Endothelial cell (in vitro differentiated cells): ENCODE measurements at places on chromosomes 3 and 15. TPM values are rescaled to one million over a fixed set of nuclear protein-coding genes. Genes with fewer than 3 reads are reported as not detected.

DNA sequence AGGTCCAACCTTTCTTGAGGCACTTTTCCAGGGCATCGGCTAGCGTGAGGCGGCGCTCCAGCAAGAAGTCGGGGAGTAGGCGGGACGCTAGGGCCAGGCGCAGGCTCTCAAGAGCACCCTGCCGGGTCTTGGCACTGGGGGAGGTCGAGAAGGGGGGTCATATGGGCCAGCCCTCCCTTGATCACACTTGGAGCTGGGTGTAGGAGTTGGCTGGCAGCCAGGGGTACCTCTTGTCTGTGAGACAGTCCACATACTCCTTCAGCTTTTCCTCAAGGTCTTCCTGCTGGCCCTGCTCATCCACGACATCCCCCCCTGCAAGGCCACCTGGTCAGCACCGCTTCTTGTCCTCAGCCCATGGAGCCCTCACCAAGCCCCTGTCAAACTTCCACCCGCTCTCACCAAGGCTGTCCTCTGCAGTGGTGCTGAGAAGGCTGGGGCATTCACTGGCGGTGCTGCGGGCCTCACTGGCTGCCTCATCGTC is 2.0 kb downstream of the IFRD2 start:
- peaks cover 10% of the 10 kb centered on the region for H3K36me3 ChIP-seq
- no peak overlapping the region for H3K27ac ChIP-seq
- DNase-seq, result no peak
- H3K4me3 ChIP-seq, result peak overlapping the region; percentile 51
- H3K4me1 ChIP-seq, result peaks cover 12% of the 10 kb centered on the region
- H3K27me3 ChIP-seq, result peaks cover 15% of the 10 kb centered on the region

GRCh38 chr15:100109486-100110035 is 232.2 kb downstream of the ADAMTS17 start:
- H3K36me3 ChIP-seq, result peaks cover 4% of the 10 kb centered on the region
- peaks cover 40% of the 10 kb centered on the region for H3K4me1 ChIP-seq

- peak overlapping the region; percentile 94 for H3K27ac ChIP-seq
- H3K4me1 ChIP-seq, result peaks cover 72% of the 10 kb centered on the region
- H3K27me3 ChIP-seq, result peaks cover 16% of the 10 kb centered on the region
- peak; percentile 21 for DNase-seq
- H3K36me3 ChIP-seq, result peaks cover 4% of the 10 kb centered on the region
Observed at GRCh38 chr3:157091083-157091833, 68.7 kb downstream of the CCNL1 start.

GRCh38 chr15:101048176-101048575 is 129.0 kb downstream of the LRRK1 start:
- peaks cover 5% of the 10 kb centered on the region for H3K27me3 ChIP-seq
- peak overlapping the region; percentile 42 for H3K27ac ChIP-seq
- no peaks in the 10 kb centered on the region for H3K36me3 ChIP-seq
- no peak for DNase-seq

DNA sequence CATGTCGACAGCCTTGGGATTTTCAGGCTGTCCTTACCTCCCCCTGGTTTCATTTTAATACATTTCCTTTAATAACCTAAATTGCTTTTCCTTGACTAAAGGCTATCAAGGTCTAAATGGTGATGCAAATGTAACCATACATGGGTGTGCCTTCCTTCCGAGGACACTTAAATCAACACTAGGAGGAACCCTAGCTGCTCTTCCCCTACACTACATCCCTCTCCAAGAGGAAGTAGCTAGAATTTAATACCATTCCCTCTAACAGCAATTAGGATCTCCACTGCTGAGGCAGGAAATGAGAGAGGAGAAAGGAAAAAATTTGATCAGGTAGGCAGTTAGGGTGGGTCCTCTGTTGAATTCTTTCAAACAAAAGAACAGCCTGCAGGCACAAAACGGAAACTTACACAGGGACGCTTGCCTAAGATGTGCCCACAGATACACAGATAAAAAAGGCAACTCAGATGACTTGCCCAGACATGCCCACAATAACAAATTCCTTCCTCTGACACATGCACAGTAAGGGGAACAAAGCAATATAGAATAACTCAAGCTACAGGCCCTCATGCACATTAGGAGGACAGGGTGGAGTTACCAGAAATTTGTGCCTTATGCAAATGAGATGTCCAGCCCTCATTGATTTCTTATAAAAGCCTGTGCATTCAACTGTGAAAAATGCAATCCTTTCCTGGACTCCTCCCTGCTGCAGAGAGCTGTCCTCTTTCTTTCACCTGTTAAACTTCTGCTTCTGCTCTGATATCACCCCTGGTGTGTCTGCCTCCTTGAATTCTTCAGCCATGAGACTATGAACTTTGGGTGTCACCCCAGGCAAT is 1024.4 kb upstream of the CADM2 start:
- peaks cover 1% of the 10 kb centered on the region for H3K27me3 ChIP-seq
- no peak for DNase-seq
- H3K27ac ChIP-seq, result peak overlapping the region; percentile 43

DNA sequence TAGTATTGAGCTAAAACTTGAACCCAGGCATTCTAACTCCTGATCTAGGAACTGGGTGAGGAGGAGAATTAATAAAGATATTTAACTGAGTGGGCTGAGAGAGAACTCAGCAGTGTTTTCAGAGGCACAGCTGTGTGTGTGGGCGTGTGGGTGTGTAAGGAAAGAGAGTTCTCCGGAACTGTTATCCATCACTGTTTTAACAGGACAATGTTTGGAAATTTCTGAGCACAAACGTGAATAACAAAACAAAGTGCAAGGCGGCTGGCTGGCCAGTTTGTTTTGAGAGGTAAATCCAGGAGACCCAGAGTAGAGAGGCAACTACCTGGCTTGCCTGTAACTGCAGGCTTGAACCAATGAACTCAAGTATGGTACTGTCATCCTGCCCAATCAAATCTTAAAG is 5.0 kb upstream of the PTPN9 start:
- H3K27me3 ChIP-seq, result peaks cover 2% of the 10 kb centered on the region
- H3K36me3 ChIP-seq, result no peaks in the 10 kb centered on the region
- H3K4me3 ChIP-seq, result no peak overlapping the region

- DNase-seq, result no peak
- H3K27me3 ChIP-seq, result peaks cover 1% of the 10 kb centered on the region
- no peak overlapping the region for H3K27ac ChIP-seq
- H3K4me3 ChIP-seq, result no peak overlapping the region
- no peaks in the 10 kb centered on the region for H3K36me3 ChIP-seq
Observed at GRCh38 chr15:34650177-34650576, 66.7 kb upstream of the GOLGA8B start.

GRCh38 chr3:52227117-52227516 is 1.7 kb upstream of the TLR9 start:
- H3K4me3 ChIP-seq, result no peak overlapping the region
- H3K27ac ChIP-seq, result no peak overlapping the region
- no peaks in the 10 kb centered on the region for H3K4me1 ChIP-seq
- no peak for DNase-seq

GRCh38 chr15:91917686-91918360 is 64.3 kb downstream of the SLCO3A1 start:
- DNase-seq, result no peak
- no peak overlapping the region for H3K4me3 ChIP-seq
- no peaks in the 10 kb centered on the region for H3K27me3 ChIP-seq

- no peaks in the 10 kb centered on the region for H3K36me3 ChIP-seq
- H3K27me3 ChIP-seq, result no peaks in the 10 kb centered on the region
- DNase-seq, result no peak
- peaks cover 15% of the 10 kb centered on the region for H3K4me1 ChIP-seq
- H3K27ac ChIP-seq, result no peak overlapping the region
Observed at GRCh38 chr3:95123104-95123503, 1060.2 kb downstream of the NSUN3 start.

- H3K27me3 ChIP-seq, result peaks cover 11% of the 10 kb centered on the region
- no peak for DNase-seq
- no peak overlapping the region for H3K4me3 ChIP-seq
- H3K36me3 ChIP-seq, result peaks cover 21% of the 10 kb centered on the region
Observed at GRCh38 chr3:14231145-14231990, 52.8 kb downstream of the LSM3 start.

- H3K36me3 ChIP-seq, result no peaks in the 10 kb centered on the region
- no peak overlapping the region for H3K4me3 ChIP-seq
- no peak overlapping the region for H3K27ac ChIP-seq
- H3K27me3 ChIP-seq, result no peaks in the 10 kb centered on the region
Observed at GRCh38 chr15:60787837-60788691, 309.1 kb upstream of the ICE2 start.

GRCh38 chr15:93131485-93132095 is 42.6 kb upstream of the RGMA start:
- no peaks in the 10 kb centered on the region for H3K36me3 ChIP-seq
- H3K4me1 ChIP-seq, result peaks cover 4% of the 10 kb centered on the region
- peaks cover 6% of the 10 kb centered on the region for H3K27me3 ChIP-seq
- no peak overlapping the region for H3K27ac ChIP-seq
- H3K4me3 ChIP-seq, result no peak overlapping the region

The FGD5 gene
- total RNA-seq, result 294 TPM

The SOX14 gene
- 19.7 TPM for total RNA-seq

The RGMA gene
- total RNA-seq, result 5.7 TPM

The IGDCC3 gene
- total RNA-seq, result 538 TPM

The ESYT3 gene
- total RNA-seq, result not detected
